Activated CD8-positive, alpha-beta memory T cell treated with anti-CD3 and anti-CD28 coated beads for 48 hours (primary cell): ENCODE measurements at places on chromosomes 7 and 10.

DNA sequence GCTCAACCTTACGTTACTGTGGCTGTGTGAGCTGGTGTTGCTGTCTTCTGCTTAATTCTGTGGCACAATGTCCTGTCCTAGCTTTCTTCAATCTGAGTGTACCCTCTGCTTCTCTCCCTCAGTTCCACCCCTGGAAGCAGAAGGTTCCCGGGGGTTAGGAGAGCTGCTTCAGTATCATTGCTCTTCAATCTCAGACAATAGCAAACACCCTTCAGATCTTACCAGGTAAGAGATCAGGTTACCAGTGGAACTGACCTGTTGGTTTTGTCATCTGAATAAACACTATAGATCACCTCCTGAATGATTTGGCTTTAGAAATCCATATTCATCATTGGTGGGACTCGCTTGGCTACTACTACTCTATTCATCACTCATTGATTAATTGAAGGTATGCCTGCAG, 48.4 kb downstream of the DNAJB9 start:
- no peak for DNase-seq

DNA sequence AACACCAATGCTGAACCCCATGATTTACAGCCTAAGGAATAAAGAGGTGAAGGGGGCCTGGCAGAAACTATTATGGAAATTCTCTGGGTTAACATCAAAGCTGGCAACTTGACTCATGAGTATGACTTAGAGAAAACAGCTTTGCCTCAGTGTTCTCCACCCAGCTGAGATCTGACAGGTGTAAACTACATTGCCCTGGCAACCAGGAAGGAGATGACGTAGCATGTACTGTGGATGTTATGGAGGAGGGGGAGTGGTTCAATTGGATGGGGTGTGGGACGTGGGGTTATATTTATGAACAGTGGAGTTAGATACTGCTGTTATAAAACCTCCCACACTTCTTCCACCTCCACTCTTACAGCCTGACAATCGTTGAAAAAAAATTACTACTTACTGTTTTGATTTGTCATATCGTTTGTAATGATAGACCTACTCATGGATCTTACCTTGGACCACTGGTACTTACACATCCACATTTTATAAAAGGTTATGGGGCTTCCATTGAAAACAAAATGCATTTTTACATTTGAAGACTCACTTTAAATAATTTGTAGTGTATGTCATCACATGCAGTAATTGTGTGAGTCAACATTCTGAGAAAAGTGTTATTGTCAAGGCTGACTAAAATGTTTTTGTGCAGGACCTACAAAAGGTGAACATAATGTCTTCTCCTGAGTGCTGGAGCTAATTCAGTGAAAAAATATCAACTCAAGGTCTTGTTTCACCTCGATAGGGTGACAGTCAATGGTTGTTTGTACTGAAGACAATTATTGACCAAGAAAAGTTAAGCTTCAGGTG, 6.4 kb downstream of the OR2F1 start:
- no peak for DNase-seq

GRCh38 chr7:135938563-135938962, 38.6 kb downstream of the MTPN start:
- DNase-seq = no peak

DNA sequence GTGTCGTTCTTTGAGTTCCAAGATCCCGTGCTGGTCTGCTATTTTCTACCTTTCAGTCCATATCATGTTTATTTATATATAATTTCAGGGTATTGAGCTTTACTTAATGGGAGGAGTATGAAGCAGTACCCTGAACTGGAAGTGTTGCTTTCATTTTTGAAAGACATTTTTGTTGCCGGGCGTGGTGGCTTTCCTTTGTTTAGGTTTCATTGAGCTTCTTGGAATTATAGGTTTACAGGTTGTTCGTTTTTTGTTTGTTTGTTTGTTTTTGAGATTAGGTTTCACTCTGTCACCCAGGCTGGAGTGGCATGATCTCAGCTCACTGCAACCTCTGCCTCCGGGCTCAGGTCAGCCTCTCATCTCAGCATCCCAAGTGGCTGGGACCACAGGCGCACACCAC, 7.4 kb downstream of the ZNF487 start:
- no peak for DNase-seq

DNA sequence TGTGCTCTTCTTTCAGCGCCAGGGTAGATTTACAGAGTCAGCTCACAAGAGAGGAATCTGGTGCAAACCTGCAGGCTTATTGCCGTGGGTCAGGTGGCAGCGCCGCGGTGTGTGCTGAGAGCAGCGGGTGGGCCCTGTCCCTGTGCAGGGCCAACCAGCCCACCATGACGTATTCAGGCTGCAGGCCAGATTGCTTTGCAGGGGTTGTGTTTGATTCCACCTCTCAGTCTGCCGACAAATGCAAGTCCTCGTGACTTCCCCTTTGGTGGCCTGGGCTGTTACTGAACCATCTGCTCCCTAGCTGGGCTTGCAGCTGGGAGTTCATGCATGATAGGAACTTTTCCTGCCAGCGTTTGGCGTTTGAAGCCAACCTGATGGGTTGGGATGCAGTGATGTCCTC, 66.7 kb upstream of the LEP start:
- DNase-seq = no peak

- no peak for DNase-seq
Measured at GRCh38 chr10:97612386-97612785, 20.9 kb downstream of the MORN4 start.

DNA sequence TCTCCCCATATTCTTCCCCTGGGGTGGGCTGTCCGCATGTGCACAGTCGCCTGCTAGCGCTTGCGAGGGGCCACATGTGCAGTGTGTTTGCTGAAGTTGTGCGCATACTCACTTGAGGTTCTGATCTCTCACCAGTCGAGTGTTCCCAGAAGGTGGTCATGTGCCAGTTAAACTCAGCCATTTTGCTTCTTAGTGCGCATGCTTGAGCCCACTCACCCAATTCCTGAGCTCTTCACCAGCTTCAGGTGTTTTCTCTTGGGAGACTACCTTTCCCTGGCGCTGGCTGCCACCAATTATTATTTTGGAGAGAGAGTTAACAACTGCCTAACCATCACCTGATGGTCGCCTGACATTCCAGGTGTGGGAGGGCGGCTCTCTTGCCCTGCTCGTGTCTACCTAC, 25.2 kb upstream of the CPN1 start:
- DNase-seq = no peak

- DNase-seq = peak; percentile 2
Measured at GRCh38 chr7:147245274-147245673, 1128.7 kb downstream of the CNTNAP2 start.

DNA sequence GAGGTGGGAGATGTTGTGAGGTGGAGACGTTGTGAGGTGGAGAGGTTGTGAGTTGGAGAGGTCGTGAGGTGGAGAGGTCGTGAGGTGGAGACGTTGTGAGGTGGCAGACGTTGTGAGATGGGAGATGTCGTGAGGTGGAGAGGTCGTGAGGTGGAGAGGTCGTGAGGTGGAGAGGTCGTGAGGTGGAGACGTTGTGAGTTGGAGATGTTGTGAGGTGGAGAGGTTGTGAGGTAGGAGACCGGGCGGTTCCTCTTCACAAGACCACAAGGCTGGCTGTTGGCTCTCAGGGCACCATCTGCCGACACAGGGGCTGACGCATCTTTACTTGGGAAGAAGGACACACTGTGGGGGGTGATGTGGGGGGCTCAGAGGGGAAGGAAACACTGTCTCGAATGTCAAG, 34.7 kb upstream of the SHH start:
- DNase-seq = no peak

DNA sequence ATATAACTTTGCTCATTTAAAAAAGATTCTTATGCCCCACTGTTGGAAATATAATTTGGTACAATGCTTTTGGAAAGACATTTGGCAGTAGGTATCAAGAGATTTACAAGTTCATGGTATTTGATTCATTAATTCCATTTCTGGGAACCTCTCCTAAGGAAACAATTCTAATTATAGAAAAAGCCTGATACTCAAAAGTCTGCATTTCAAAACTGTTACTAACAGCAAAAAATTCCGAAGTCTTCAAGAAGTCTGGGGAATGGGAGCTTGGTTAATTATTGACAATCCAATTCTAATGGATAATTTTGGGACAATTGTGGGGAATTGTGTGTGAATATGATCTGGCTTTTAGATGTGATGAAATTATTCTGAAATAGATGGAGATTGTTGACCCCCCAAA, 59.6 kb downstream of the HDAC9 start:
- DNase-seq = no peak

- DNase-seq = no peak
Measured at GRCh38 chr7:63080831-63081230, 917.8 kb upstream of the ZNF722 start.

GRCh38 chr10:62083412-62084267, 182.1 kb downstream of the ARID5B start:
- no peak for DNase-seq

DNA sequence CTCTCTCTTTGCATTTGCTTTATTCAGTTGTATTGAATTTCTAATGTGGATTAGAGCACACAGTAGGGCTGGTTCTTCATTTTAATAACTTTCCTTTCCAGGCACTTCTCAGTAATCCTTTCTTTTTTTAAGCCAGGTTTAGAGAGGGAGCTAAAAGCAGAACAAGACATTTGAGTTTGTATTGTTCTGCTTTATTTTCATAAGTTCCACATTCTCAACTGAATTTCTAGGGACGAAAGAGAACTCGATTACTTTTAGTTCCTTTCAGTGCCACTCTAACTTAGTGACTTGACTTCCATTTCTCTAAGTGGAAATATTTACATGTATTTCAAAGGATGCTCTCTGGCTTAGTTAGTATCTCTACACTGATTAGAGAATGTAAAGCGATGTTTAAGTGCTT, 145.6 kb downstream of the EXOC4 start:
- no peak for DNase-seq

DNA sequence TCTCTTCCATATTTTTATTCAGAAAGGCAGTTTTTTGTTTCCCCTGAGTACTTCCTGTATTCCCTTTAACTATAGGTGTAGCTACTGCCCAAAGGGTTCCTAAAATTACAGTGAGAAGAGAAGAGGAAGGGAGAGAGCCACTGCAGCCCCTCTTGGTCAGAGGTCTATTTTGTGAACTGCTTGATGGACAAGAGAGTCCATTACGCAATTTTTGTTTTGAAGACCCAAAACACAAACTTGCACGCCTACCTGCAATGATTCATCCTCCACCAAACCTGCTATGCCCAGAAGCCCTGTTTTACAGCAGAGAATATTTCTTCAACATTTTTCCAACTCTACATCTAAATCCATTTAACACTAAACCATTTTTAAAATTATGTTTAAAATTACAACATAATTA, 75.1 kb downstream of the PDE1C start:
- DNase-seq = no peak

- DNase-seq = no peak
Measured at GRCh38 chr10:86182150-86182549, 184.4 kb downstream of the GRID1 start.
